ENCODE measurements at places on chromosomes 6 and 20. TPM values are rescaled to one million over a fixed set of nuclear protein-coding genes. Genes with fewer than 3 reads are reported as not detected.

The SLC22A2 gene
- not detected for total RNA-seq

The MOXD1 gene
- total RNA-seq: not detected

The SIM1 gene
- under 0.01 TPM for total RNA-seq

The DCBLD1 gene
- total RNA-seq: 37.7 TPM

The TULP1 gene
- total RNA-seq: not detected

The ZNF165 gene
- 0.36 TPM for total RNA-seq

The RSPO3 gene
- total RNA-seq: 0.90 TPM

The BIRC7 gene
- not detected for total RNA-seq

The CALHM6 gene
- total RNA-seq: 0.09 TPM

The PSMB9 gene
- 32.4 TPM for total RNA-seq

The HSPA1A gene
- total RNA-seq: 103 TPM

The COL21A1 gene
- 0.85 TPM for total RNA-seq

The FGD2 gene
- total RNA-seq: not detected

The ARFGEF3 gene
- 1.7 TPM for total RNA-seq

The TTLL9 gene
- not detected for total RNA-seq

The BCAS4 gene
- 4.9 TPM for total RNA-seq

The LY6G6D gene
- total RNA-seq: not detected

The CTAGE9 gene
- not detected for total RNA-seq

The PRL gene
- total RNA-seq: not detected

The NFATC2 gene
- 1.5 TPM for total RNA-seq

The MEP1A gene
- not detected for total RNA-seq

The THBS2 gene
- total RNA-seq: 260 TPM

The NKAIN2 gene
- total RNA-seq: under 0.01 TPM

The DDO gene
- total RNA-seq: 0.36 TPM

The HIVEP2 gene
- total RNA-seq: 1.9 TPM

The FOXA2 gene
- total RNA-seq: not detected

The BMP7 gene
- total RNA-seq: not detected

The OSTM1 gene
- total RNA-seq: 23.3 TPM

The HDGFL1 gene
- total RNA-seq: not detected

The ECT2L gene
- not detected for total RNA-seq

The NEDD9 gene
- 70.5 TPM for total RNA-seq

The SNRPB2 gene
- total RNA-seq: 62.8 TPM

The ZFP57 gene
- total RNA-seq: 0.99 TPM

The NCOA5 gene
- total RNA-seq: 12.1 TPM

The CD109 gene
- 15.4 TPM for total RNA-seq

The ECHDC1 gene
- 29.7 TPM for total RNA-seq

The HAO1 gene
- total RNA-seq: not detected

The RIPOR3 gene
- total RNA-seq: under 0.01 TPM

The FBXO9 gene
- total RNA-seq: 20.8 TPM

The NHLRC1 gene
- 0.99 TPM for total RNA-seq

The ATP5F1E gene
- total RNA-seq: 35.4 TPM

The WDR27 gene
- 36.8 TPM for total RNA-seq

The COL11A2 gene
- total RNA-seq: 0.09 TPM

The OR10C1 gene
- total RNA-seq: not detected

The SCRT2 gene
- not detected for total RNA-seq

The RNASET2 gene
- 6.5 TPM for total RNA-seq

The HLA-E gene
- 390 TPM for total RNA-seq

The ABHD16B gene
- not detected for total RNA-seq

The BANF2 gene
- not detected for total RNA-seq

The SAPCD1 gene
- 1.3 TPM for total RNA-seq

The DLK2 gene
- total RNA-seq: 0.09 TPM

The VARS2 gene
- 15.1 TPM for total RNA-seq

The C20orf141 gene
- total RNA-seq: not detected

The SLC22A3 gene
- total RNA-seq: 0.09 TPM

The BPIFB1 gene
- total RNA-seq: not detected
